ENCODE measurements at places on chromosomes 1 and 21. TPM values are rescaled to one million over a fixed set of nuclear protein-coding genes. Genes with fewer than 3 reads are reported as not detected.

The IFI44 gene
- total RNA-seq, result 9.7 TPM

The TCP10L gene
- not detected for total RNA-seq

The CNR2 gene
- total RNA-seq, result not detected

The ALDH4A1 gene
- total RNA-seq, result 4.4 TPM

The PLA2G2A gene
- total RNA-seq, result 154 TPM

The CYP4Z1 gene
- total RNA-seq, result not detected

The HAO2 gene
- total RNA-seq, result not detected

The SLC5A3 gene
- 32.6 TPM for total RNA-seq

The ILDR2 gene
- 1.9 TPM for total RNA-seq

The CLEC20A gene
- not detected for total RNA-seq

The RPS27 gene
- 222 TPM for total RNA-seq

The EFNA1 gene
- 18.5 TPM for total RNA-seq

The LAMB3 gene
- 127 TPM for total RNA-seq

The UBL4B gene
- not detected for total RNA-seq

The TAS1R3 gene
- total RNA-seq, result 0.40 TPM

The KIRREL1 gene
- total RNA-seq, result 15.5 TPM

The NBPF10 gene
- 7.2 TPM for total RNA-seq

Measured in transverse colon (tissue), 4 donors.